HCEC 1CT (cell line): ENCODE measurements at places on chromosomes 12 and 14.
A peak's percentile ranks its signal among the peaks of the same experiment; 100 is the strongest.

DNA sequence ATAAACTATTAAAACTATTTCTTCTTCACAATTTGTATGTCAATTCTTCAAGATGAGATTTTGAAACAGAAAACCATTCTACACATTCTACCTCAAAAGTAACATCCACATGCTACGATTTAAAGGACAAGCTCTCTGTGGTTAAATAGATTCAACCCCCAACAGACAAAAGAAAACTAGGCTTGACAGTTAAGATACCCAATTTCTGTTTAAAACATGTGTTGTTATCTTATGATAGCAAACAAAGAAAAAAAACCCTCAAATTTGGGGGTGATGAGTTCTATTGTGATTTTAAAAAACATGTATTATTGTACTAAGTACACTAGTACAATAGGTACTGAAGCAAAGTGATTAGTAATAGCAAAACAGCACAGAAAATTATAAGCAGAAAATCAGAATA lies 33.8 kb downstream of the ATF7 start:
- DNase-seq = no peak

DNA sequence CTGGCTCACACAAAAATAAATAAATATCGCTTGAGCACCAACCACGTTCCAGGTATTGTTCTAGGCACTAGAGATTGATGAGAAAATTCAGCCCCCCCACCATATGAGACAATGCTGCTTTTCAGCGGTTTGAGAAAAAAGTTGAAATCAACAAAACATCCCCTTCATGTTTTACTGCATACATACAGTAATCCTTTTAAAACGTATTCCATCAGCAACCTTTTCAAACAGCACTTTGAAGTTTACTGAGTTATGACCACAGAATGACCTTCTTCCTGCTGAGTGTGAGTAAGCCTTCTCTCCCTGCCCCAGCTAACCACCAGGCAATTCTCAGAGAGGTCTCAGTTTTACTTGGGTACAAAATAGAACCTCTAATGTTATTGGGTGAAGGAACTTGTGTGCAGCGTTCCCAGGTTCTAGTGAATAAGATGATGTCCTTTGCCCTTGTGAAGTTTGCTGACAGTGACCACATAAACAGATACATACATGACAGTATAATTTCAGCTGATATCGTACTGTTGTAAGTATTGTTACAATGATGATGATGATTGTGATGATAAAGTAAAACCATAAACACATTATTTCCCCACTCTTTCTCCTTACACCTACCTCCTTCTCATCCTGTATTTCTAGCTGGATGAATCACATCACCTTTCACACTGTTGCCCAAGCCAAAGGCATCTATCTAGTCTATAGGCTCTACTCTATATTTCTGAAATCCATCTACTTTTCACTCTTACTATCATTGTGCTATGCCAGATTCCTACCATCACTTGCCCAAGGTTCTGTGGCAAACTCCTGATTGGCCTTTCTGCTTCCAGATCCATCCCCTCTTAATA lies 124.4 kb upstream of the KRR1 start:
- DNase-seq = peak; percentile 98

DNA sequence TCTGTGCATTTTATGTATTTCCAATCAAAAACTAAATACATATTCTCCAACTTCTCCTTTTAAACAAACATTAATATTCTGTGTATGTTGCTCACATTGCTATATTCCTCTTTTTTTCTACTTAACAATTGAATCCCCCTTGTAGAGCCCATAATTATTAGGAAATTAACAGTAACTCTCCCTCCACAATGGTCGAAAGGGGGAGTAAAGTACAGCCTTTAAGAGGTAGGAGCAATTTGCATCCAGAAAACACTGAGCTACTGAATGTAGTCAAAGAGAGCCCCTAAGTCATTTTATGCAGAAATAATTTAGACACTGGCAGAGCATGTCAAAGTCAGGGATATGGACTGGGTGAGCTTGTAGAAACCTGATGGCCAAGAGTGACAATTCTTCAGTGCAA lies 57.2 kb upstream of the SCN8A start:
- DNase-seq = peak; percentile 32

GRCh38 chr14:60220917-60221316 lies 28.1 kb upstream of the PPM1A start:
- DNase-seq = no peak

GRCh38 chr12:52172956-52173355 lies 18.9 kb downstream of the KRT80 start:
- DNase-seq = no peak

DNA sequence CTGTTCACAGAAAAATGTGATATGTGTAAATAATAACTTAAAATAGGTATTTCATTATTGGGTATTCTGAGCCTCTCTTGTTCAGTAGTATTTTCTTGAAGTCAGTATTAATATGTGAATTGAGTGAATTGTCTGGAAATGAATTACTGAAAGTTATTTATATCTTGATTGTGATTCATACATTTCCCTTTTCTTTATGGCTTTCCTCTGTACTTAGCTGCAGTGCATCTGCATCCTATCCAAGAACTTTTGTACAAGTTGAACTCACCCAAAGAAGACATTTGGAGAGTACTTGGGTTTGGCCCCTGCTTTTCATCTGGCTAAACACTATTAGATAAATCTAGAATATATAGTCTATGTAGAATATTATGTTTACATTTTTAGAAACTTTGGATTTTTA lies 326.0 kb downstream of the RAD51B start:
- DNase-seq = peak; percentile 64

- no peak for DNase-seq
These were observed 34.4 kb downstream of the CDK17 start for GRCh38 chr12:96365604-96366380.

GRCh38 chr12:106109168-106109910 lies 29.4 kb downstream of the NUAK1 start:
- DNase-seq = peak; percentile 13

GRCh38 chr14:97462081-97462480 lies 664.9 kb downstream of the VRK1 start:
- no peak for DNase-seq

DNA sequence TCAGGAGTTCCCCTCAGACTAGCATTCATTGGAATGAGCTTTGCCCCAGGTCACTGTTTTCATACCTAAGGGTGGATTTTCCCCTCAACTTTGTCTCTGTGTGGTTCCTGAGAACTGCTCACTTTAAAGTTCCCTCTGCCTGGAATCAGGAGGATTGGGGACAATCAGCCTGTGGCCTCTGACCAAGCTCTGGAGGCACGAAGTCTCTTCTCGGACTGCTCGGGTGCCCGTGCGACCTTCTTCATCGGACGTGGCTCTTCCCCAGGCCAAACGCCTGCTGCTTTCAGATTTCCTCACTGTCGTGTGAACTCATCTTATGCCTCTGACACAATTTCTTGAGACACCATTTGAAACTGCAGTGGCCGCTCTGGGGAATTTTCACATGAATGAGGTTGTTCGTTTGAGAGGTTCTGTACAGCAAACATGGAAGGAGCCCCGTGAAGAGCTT lies 153.7 kb upstream of the PZP start:
- no peak for DNase-seq

GRCh38 chr12:116990971-116991966 lies 80.5 kb downstream of the FBXW8 start:
- no peak for DNase-seq

DNA sequence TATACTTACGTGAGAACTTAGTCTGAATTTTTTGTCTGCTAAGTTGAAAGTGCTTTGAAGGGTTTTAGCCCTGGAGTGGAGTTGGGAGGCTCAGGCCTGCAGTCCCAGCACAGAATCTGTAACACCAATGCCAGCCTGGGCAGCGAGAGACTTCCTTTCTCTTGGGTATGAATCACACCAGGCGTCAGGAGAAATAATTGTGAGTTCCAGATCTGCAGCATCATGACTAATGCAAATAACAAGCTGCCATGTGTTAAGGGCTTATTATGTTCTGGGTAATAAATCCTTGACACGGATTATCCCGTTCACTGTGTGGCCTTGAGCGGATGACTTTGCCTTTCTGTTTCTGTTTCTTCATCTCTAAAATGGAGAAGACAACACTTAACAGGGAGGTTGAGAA lies 70.6 kb downstream of the B4GALNT3 start:
- DNase-seq = peak; percentile 64

DNA sequence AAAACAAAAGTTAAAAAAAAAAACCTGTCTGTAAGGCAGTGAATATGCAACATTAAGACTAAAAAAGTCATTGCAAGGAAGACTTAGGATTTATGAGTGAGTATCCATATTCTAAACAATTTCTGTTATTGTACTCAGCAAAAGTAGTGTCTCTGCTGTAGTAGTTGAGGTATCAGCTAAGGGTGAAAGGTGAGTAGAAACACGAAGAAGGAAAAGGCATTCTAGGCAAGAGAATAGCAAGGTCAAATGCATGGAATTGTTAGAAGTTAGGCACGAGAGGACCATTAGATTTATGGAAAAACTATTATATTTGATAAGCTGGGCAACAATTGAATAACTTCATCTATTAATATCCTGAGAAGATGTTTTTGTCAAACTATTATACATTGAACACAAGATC lies 1.8 kb downstream of the EID3 start:
- DNase-seq = no peak

DNA sequence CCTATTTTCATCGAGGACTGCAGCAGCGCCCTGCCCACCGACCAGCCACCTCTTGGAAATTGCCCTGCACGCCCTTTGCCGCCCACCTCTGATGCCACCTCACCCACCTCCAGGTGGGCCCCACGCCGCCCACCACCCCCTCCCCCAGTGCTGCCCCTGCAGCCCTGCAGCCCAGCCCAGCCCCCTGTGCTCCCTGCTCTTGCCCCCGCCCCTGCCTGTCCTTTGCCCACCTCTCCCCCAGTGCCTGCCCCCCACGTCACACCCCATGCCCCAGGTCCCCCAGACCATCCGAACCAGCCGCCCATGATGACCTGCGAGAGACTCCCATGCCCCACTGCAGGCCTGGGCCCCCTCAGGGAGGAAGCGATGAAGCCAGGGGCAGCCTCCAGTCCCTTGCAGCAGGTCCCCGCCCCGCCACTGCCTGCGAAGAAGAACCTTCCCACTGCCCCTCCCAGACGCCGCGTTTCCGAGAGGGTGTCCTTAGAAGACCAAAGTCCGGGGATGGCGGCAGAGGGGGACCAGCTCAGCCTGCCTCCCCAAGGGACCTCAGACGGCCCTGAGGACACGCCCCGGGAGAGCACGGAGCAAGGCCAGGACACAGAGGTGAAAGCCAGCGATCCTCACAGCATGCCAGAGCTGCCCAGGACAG lies 96.5 kb downstream of the LGMN start:
- no peak for DNase-seq

DNA sequence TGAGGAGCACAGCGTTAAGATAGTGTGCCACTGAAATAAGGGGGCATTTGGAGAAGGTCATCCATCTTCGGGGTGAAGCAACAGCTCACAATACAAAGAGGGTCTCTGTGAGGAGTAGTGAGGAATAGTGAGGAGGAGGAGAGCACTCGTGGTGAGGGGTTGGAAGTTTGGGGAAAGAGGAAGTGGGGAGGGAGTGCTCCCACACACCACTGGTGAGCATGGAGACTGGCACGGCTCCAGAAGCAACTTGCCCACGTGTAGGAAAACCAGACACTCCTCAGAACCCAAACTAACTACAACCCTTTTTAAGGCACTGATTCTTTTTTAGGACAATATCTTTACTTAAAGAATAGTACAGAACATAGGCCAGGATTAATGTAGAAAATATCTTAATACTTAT lies 48.9 kb downstream of the GALNT8 start:
- DNase-seq = no peak

GRCh38 chr14:78985668-78986381 lies 815.7 kb downstream of the NRXN3 start:
- DNase-seq = no peak

DNA sequence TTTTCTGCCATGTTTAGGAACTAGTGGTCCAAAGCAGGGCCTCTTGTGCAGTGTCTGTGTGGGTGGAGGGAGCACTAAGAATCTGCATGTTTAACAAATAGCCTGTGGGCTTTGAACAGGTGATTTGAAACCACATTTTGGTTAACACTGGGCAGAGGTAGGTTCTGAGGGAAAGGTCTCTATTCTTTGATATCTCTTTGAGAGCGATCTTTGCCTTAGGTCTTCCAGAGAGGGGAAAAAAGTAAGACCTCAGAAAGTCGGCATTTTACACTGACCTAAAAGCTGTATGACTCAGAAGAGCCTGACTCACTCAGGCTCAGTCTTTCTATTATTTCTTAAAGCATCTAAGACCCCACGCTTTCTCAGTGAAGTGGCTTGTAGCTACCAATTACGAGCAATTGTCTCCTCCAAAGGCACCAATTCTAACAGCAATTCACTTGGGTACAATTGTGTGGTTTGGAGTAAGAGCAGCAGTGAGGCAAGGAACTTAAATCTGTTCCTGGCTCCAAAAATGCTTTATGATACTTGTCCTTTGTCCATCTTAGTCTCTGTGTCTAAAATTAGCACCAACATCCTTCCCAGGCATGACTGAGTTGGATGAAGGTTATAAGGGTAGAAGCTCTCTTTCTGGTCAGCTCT lies 8.8 kb downstream of the EIF2B2 start:
- peak; percentile 62 for DNase-seq

DNA sequence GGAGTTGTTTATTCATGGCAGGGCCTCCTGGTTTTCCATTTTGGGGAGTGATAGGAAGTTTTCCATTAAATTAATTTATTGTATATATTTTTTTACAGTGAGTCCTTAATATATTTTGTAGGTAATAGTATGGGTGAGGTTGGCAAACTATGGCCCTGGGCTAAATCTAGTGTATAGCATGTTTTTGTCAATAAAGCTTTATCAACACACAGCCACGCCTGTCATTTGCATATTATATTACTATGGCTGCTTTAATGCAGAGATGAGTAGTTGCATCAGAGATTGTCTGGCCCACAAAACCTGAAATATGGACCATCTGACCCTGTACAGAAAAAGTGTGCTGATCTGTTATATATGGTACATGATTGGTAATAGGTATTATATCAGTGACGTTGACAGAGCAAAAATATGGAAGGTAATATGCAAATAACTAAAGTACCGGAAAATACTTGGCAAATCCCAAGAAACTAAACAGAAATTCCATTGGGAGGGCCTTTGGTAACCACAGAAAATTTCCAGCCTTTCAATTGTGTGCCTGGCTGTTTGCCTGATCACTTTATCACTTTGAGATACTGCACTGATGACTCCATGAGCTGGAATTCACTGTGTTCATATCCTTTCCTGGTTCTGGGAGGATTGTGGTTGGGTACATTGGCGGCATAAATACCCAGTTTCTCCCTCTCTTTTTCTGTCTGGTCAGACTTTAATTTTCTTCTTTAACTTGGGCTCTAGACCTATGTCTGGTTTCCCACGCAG lies 61.7 kb upstream of the RFLNA start:
- peak; percentile 76 for DNase-seq
